ENCODE measurements at places on chromosomes 12 and 14.

GRCh38 chr14:77063571-77064171 lies 34.4 kb upstream of the CIPC start:
- DNase-seq, result peak; percentile 61

GRCh38 chr12:98721204-98721702 lies 76.2 kb downstream of the APAF1 start:
- DNase-seq, result no peak

- no peak for DNase-seq
Measured at GRCh38 chr12:12996209-12996608, 3.9 kb downstream of the HEBP1 start.

- DNase-seq, result peak; percentile 54
Measured at GRCh38 chr12:57614178-57614947, 3.1 kb downstream of the ARHGEF25 start.

DNA sequence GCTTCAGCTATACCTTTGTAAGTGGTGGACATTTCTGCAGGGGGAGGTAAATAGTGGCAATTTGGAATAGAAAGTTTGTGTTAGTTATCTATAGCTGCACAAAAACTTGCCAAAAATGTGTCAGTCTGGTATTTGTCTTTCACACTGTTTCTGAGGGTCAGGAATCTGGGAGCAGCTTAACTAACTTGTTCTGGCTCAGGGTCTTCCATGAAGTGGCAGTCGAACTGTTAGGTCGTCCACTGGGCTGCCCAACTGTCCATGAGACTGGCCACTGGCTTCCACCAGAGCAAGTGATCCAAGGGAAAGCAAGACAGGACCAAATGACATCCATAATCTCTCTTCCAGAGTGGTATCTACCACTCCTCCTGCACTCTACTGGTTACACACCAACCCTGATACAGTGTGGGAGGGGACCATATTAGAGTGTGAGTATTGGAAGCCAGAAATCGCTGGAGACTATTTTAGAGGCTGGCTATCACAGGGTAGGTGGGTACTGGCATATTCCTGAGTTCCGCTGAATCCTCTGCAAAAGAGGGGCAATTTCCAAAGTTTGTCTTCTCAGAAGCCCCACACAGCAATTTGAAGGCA lies 60.9 kb downstream of the DYRK2 start:
- no peak for DNase-seq

DNA sequence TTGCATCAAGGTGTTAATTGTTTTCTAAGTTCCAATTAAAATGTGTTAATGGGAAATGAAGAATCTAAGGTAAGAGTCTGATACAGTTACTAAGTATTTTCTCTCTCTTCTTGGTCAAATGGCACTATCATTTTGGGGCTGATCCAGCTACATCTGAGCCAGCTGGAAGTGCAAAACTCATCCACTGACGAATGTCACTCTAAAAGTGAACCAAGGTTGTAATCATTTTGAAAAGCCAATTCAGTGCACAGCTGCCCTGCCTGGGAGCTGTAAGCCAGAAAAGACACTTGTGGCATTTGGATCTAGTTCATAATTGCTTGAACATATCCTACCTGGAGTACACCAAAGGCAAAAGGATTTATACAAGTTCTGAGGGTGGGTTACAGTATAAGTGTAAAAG lies 1011.3 kb downstream of the AACS start:
- no peak for DNase-seq

- peak; percentile 2 for DNase-seq
Measured at GRCh38 chr14:53528185-53528671, 375.1 kb upstream of the DDHD1 start.

DNA sequence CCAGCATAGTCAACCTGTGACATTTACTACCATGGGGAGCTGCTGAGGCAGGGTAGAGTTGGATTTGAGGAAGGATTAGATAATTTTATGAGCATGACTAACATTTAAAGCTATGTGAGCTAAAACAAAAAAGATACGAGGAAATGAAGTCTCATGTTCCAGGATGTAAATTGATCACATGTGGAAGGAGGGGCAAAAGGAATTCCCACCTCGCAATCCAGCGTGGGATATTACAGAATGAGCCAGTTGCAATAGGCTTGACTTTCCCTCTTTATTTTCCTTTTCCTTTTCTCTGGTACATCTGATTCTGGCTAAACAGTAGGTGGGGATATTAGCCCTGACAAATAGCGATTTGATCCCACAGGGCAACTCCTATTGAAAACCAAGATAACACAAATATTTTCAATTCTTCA lies 214.9 kb upstream of the HMGA2 start:
- peak; percentile 92 for DNase-seq

DNA sequence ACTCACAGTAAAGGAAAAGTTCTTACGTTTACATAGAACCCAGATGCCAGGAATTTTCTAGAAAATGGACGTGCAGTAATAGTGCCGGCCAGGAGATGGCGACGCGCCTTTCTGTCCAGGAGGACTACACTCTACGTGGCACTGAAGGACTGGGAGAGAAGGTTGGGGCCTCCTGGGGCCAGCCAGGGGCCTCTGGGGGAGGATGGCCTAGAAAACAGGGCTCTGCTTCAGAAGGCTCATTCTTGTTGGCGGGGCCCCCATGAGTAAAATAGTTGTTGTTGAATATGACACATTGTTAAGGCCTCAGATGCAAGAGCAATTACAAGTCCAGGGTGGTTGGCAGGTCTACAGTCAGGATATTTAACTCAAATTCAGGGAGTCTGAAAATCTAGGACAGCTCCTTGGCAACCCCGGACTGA lies 120.1 kb upstream of the MAX start:
- DNase-seq, result peak; percentile 80

- no peak for DNase-seq
Measured at GRCh38 chr14:67852926-67853604, 33.5 kb downstream of the RAD51B start.

DNA sequence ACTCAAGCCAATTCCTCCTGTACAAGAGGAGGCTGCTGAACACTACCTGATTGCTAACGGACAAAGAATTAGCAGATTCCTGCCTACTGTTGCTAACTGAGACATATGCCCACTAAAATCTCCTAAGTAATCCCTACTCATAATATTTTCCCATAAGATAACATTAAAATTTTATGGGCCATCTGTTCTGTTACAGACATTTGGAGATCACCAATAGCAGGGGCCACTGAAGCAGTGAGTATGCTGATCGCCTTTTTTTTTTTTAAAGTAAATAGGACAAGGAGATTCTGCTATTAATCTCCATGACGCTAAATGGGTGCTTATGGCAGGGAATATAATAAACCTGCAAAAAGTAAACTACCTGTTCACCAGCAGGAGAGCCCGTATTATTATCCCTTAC lies 292.9 kb downstream of the MED13L start:
- DNase-seq, result no peak

- no peak for DNase-seq
Measured at GRCh38 chr14:65686761-65687160, 274.2 kb downstream of the FUT8 start.

DNA sequence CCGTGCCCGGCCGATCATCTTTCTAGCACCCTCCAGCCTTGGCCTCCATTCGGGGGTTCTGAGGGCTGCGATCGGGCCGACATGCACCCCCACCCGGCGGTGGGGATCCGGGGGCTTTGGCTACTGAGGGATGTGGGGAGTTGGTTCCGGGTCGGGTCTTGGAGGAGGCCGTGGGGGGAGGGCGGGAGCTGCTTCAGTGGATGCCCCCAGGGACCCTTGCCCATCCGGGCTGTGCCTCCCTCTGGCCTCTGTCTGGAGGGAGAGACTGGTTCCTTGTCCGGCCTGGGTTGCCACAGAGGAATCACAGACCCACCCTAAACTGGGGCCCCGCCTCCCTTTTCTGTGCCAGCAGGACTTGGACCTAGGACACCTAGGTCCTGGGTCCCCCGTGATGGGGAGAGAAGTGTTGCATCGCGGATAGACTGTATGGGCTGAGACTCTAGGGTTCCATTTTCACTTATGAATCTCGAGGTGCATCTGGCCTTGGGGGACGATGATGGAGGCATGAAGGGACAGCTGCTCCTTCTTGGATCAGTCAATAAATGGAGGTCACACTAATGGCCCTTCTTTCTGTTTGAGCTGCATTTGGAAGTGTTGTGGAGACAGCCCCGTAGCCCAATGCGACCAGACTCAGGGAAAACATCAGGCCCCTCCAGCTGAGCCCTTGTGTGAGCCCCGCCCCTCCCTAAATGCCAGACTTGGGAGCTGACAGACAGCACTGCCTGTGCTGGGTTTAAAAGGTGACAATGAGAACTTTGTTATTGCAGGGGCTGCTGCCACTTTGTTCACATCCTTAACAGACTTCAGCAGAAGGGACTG lies 577 bp downstream of the DTX3 start:
- no peak for DNase-seq

- DNase-seq, result no peak
Measured at GRCh38 chr12:130576371-130576816, 139.7 kb downstream of the RIMBP2 start.

DNA sequence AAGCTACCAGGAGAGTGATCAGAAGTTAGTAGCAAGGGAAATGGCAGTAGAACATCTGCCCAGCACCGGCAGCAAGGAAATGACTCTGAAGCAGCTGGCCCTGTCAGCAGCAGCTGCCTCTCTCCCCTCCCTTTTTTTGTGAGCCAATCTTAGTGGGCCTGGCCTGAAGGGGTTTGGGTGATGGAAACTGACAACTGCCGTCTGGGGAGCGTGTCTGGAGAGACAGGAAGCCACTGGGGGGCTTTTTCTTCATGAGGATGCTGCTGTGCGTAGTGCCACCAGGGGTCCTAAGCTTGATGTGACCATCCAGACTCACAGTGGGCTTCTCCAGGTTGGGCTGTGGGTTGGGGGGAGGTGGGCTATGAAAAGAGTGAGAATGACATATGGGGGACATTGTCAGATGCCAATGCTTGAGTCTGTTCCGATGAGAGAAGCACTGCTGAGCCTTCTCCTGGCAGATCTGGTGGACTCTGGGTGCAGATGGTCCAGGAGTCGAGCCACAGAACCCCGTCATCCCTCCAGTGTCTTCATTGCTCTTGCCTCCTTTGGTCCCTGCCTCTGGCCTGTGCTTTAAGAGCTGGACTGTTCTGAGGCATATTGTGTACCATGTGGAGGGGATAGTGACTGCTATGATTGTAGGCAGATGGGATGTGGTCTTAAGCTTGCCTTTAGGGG lies 87.6 kb upstream of the HIF1A start:
- DNase-seq, result no peak

DNA sequence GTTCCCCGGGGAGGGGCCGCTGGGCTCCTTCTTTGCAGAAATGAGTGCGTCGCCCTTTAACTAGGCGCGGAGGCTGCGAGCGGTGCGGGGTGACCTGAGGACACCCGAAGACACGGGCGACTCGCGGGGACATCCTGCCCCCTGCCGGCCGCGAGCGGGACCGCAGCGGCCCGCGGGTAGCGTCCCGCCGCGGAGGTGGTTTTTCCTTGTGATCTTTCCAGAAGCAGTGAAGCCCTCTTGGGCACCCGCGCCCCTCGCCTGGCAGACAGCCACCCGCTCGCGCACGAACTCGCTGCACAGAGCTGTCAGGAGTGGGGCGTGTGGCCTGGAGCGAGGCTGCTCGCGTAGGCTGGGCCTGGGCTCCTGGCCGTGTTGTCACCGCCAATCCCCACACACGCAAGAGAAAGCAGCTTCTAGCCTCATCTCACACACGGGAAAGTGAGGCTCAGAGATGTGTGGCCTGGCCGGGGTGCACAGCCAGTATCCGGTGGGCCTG lies 67.2 kb downstream of the DIO3 start:
- peak; percentile 70 for DNase-seq

GRCh38 chr14:68967459-68967940 lies 11.6 kb downstream of the ACTN1 start:
- no peak for DNase-seq

DNA sequence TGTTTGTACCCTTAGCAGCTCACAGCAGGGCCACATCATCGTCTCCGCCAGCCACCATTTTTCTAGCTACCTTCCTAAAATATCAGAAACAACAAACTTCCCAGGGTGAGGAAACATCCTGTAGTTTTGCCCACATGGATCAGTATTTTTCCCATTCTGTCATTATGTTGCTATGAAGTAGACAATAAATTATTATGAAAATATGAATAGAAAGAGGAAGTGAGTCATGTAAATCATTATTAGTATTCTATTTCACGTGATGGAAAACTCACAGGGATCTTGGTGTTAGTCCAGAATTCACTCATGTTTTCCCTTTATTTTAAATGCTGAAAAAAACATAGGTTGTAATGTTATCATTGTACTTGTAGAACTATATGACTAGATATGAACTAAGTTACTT lies 319.4 kb downstream of the SYT1 start:
- DNase-seq, result peak; percentile 35

- peak; percentile 14 for DNase-seq
Measured at GRCh38 chr12:105850103-105850968, 288.4 kb downstream of the NUAK1 start.

Data from choroid plexus epithelial cell (primary cell).